GM13976 (cell line): ENCODE measurements at places on chromosomes 13 and 19.

- DNase-seq = no peak
These were observed 76.6 kb downstream of the ZNF208 start for GRCh38 chr19:21934131-21934530.

- DNase-seq = no peak
These were observed 12.6 kb upstream of the TM6SF2 start for GRCh38 chr19:19285686-19286085.

GRCh38 chr13:21946964-21947363 is 276.1 kb downstream of the FGF9 start:
- no peak for DNase-seq

DNA sequence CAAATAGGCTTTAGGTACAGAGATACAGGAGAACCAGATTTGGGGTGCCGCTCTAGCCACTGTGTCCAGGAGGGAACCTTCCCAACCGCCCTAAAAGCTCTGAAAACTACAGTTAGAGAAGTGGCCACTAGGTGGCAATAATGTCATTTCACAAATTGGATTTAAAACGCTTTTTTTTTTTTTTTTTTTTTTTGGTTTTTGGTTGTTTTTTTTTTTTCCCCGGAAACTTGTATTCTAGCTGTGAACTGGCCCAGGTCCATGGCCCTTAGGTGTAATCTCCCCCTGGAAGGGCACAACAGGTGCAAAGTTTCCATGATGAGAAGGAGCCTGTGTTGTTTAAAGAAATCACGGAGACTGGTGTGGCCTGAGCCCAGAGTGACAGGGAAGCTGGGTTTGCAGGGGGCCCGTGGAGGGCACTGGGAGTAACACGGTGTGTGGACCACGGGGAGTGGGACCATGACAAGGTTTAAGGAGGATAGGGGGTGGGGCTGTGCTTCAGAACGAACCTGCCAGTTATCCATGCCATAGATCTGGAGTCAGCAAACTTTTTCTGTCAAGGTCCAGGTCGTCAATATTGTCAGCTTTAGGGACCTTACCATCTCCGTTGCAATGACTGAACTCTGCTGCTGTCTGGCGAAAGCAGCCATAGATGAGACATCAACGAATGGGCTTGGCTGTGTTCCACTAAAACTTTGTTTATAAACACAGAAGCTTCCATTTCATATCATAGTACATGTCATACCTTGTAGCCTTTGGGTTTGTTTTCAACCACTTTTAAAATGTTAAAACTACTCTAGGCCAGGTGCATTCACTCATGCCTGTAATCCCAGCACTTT is 10.1 kb downstream of the OR1I1 start:
- DNase-seq = peak; percentile 63

- no peak for DNase-seq
These were observed 816.9 kb upstream of the SLC10A2 start for GRCh38 chr13:103883164-103883563.

GRCh38 chr19:19077103-19077502 is 13.3 kb downstream of the SLC25A42 start:
- no peak for DNase-seq

- DNase-seq = no peak
These were observed 4.7 kb downstream of the ZNF296 start for GRCh38 chr19:45071545-45071938.
